ENCODE measurements at places on chromosomes 3 and 15. TPM values are rescaled to one million over a fixed set of nuclear protein-coding genes. Genes with fewer than 3 reads are reported as not detected.

DNA sequence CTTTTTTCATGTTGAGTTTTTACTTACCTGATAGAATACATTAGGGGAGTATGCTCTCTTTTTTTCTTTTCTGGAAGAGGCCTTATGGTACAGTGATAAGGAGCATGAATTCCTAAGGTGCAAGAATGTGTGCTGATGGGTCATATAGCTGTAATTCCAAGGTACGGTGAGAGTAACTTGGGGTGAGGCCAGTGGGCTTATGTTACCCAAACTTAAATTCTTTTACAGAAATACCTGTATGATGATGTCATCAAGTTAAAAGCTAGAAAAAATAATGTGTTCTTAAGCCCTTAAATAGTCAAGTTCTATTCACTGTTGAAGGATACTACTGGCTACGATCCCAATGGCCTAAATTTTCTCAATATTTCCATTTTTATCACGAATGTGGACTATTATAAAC is 111.2 kb downstream of the GMPS start:
- no peaks in the 10 kb centered on the region for H3K36me3 ChIP-seq
- H3K27ac ChIP-seq: no peak overlapping the region
- no peak for DNase-seq

DNA sequence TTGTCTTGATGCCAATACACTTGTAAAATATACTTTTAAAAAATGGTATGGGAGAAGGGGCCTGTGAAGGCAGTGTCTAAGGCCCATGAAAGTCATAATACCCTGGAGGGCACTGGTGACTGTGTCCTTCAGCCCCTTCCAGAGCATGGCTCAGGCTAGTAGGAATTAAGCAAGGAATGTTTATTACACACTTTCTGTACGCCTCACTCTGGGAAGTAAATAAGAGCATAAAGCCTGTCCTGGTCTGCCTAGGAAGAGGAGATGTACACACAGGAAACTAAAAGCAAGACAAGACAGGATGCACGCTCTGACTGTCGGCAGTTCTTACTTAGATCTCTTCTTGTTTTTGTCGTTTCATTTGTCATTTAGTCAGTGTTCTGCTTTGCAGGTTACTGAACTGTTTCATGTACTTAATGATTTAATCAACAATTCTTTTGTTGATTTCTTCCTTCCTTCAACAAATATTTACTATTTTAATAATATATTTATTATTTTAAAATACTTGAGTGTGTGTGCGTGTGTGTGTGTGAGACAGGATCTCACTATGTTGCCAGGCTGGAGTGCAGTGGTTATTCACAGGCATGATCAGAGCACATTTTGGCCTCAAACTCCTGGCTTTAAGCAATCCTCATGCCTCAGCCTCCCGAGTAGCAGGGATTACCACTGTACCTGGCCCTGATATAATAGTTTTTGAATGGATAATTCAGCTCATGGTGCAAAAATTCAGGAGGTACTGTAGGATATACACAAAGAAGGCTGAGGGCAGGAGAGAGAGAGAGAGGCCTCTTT is 9.0 kb upstream of the SMAD6 start:
- no peak for DNase-seq
- no peaks in the 10 kb centered on the region for H3K4me1 ChIP-seq
- no peaks in the 10 kb centered on the region for H3K27me3 ChIP-seq
- no peak overlapping the region for H3K27ac ChIP-seq
- no peak overlapping the region for H3K4me3 ChIP-seq
- no peaks in the 10 kb centered on the region for H3K36me3 ChIP-seq

GRCh38 chr3:11703146-11703545 is 59.4 kb upstream of the VGLL4 start:
- peaks cover 31% of the 10 kb centered on the region for H3K4me1 ChIP-seq
- H3K4me3 ChIP-seq: no peak overlapping the region
- no peak for DNase-seq

GRCh38 chr3:8170971-8171508 is 330.6 kb upstream of the LMCD1 start:
- no peaks in the 10 kb centered on the region for H3K27me3 ChIP-seq
- DNase-seq: no peak
- no peak overlapping the region for H3K4me3 ChIP-seq
- no peak overlapping the region for H3K27ac ChIP-seq

GRCh38 chr3:29686889-29687592 is 406.2 kb downstream of the RBMS3 start:
- H3K27me3 ChIP-seq: no peaks in the 10 kb centered on the region
- H3K4me1 ChIP-seq: peaks cover 10% of the 10 kb centered on the region
- no peaks in the 10 kb centered on the region for H3K36me3 ChIP-seq
- DNase-seq: no peak

DNA sequence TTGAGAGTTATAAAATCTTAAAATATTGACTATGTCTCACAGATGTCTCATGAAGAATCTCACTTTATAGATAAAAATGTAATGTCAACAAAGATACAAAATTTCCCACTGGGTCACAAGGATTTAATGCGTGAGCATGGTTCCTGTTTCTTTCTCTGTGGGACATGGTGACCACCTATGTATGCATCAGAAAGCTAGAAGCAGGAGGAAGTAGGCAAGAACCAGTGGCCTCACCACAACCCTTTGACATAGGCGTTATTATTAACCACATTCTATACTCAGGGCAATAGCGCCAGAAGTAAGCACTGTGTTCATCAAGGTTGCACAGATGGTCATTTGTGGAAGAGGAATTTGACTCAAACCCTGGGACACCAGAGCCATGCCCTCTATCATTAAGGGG is 11.7 kb upstream of the ADAMTS17 start:
- DNase-seq: no peak
- H3K36me3 ChIP-seq: no peaks in the 10 kb centered on the region
- H3K4me3 ChIP-seq: no peak overlapping the region

GRCh38 chr3:50204804-50205412 is at the start of gene SLC38A3:
SLC38A3 (plus strand) TSS chr3:50205271; CDS start chr3:50214200, 8,929 bp downstream.
- H3K4me3 ChIP-seq: no peak within 1 kb of the TSS
- no peak within 1 kb of the TSS for H3K27ac ChIP-seq
- DNase-seq: no peak
- peaks cover 9% of the 10 kb centered on the region for H3K4me1 ChIP-seq
- no peaks in the 10 kb centered on the region for H3K36me3 ChIP-seq

DNA sequence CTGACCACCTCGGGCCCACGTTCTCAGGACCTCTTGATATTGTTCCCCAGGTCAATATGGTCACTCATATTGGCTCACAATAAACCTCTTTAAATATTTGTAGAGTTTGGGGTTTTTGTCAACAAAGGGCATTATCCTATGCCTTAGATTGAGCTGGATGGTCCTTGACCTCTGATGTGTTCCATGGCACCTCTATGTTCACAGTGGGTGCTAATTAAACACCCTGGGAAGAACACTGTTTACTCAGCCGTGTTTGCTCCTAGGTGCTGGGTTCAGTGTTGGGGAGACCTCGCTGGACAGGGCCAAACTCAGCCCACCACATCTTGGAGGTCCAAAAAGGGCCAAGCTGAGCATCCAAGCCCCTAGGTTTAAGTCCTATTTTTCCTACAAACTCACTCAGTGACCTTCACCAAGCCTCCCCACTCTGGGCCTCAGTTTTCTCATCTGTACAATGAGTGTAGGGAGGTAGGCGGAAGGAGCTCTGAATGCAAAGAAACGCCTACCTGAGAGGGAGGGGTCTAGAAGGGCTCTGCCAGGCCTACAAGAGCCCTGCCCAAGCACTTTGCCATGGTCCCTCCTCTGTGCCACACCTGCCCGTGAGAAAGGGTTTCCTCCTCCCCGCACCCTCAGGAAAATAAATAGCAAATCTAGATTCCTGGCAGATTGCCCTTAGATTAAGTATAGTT is 7.2 kb downstream of the FAM174B start:
- no peak for DNase-seq
- no peaks in the 10 kb centered on the region for H3K36me3 ChIP-seq

Gene SLCO3A1
- 21.6 TPM for polyA plus RNA-seq

Gene CELSR3
- 0.25 TPM for polyA plus RNA-seq

- peaks cover 6% of the 10 kb centered on the region for H3K4me1 ChIP-seq
- H3K4me3 ChIP-seq: no peak overlapping the region
- H3K36me3 ChIP-seq: no peaks in the 10 kb centered on the region
- no peak overlapping the region for H3K27ac ChIP-seq
Measured at GRCh38 chr3:53938645-53939044, 47.0 kb upstream of the SELENOK start.

GRCh38 chr3:2099028-2099671 is 484 bp downstream of the CNTN4 start:
- no peak overlapping the region for H3K4me3 ChIP-seq
- no peaks in the 10 kb centered on the region for H3K4me1 ChIP-seq
- no peaks in the 10 kb centered on the region for H3K36me3 ChIP-seq
- H3K27ac ChIP-seq: no peak overlapping the region
- H3K27me3 ChIP-seq: peaks cover 45% of the 10 kb centered on the region

GRCh38 chr3:58858126-58858525 is 191.6 kb upstream of the FAM3D start:
- peaks cover 2% of the 10 kb centered on the region for H3K36me3 ChIP-seq
- no peak overlapping the region for H3K27ac ChIP-seq
- DNase-seq: no peak
- H3K27me3 ChIP-seq: no peaks in the 10 kb centered on the region
- no peaks in the 10 kb centered on the region for H3K4me1 ChIP-seq

Gene KBTBD13
- polyA plus RNA-seq: not detected

GRCh38 chr3:132020058-132020457 is 14.8 kb downstream of the CPNE4 start:
- DNase-seq: no peak
- peaks cover 4% of the 10 kb centered on the region for H3K27me3 ChIP-seq
- no peaks in the 10 kb centered on the region for H3K36me3 ChIP-seq
- H3K27ac ChIP-seq: no peak overlapping the region

Gene UROC1
- polyA plus RNA-seq: not detected

Gene LIPC
- polyA plus RNA-seq: not detected

DNA sequence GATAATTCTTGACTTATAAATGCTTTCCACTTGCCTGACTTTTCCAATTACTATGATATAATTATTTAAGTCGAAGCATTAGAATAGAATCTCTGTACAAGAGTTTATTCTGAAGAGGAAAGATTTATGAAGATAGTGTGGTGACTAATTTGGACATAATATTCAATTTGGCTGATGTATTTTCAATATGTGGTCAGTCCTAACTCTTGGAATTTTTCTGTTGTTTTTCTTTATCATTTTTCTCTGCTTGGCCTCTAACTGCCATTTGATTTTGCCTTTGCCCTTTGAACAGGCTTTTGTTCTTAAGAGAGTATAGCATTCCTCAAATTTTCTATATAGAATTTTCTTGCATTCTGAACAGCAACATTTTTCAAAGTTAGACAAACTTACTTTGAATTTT is 2.6 kb upstream of the MDFIC2 start:
- no peaks in the 10 kb centered on the region for H3K36me3 ChIP-seq
- H3K27me3 ChIP-seq: no peaks in the 10 kb centered on the region
- DNase-seq: no peak
- H3K4me3 ChIP-seq: no peak overlapping the region
- no peaks in the 10 kb centered on the region for H3K4me1 ChIP-seq

Gene KCNMB3
- 0.31 TPM for polyA plus RNA-seq

DNA sequence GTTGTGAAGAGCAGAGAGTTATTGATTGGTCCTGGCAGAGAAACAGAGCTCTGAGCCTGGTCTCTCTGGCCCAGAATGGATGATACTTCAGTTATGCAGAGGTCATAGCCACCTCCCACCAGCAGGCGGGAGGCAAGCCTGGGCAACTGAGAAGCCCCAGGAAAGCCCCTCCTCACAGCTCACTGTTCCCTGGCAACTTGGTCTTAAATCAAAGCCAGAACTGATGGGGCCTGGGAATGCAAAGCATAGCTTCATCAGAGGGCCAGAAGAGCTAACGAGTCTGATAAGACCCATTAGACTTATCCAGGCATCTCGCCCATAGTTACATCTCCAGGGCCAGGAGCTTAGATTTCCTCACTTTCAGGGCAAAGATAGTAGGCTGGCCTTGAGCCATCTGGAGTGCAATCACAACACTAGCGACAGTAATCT is 5.5 kb upstream of the COLQ start:
- no peaks in the 10 kb centered on the region for H3K4me1 ChIP-seq
- no peaks in the 10 kb centered on the region for H3K27me3 ChIP-seq
- H3K4me3 ChIP-seq: no peak overlapping the region
- no peaks in the 10 kb centered on the region for H3K36me3 ChIP-seq
- no peak overlapping the region for H3K27ac ChIP-seq
- DNase-seq: no peak

Gene FANCD2OS
- polyA plus RNA-seq: not detected

- H3K27me3 ChIP-seq: no peaks in the 10 kb centered on the region
- no peak overlapping the region for H3K27ac ChIP-seq
- no peaks in the 10 kb centered on the region for H3K4me1 ChIP-seq
- DNase-seq: no peak
- no peaks in the 10 kb centered on the region for H3K36me3 ChIP-seq
- no peak overlapping the region for H3K4me3 ChIP-seq
Measured at GRCh38 chr3:65809641-65810150, 229.0 kb downstream of the MAGI1 start.

Gene GNAT1
- not detected for polyA plus RNA-seq

GRCh38 chr3:115503394-115503793 is 119.9 kb upstream of the GAP43 start:
- H3K4me1 ChIP-seq: no peaks in the 10 kb centered on the region
- no peak overlapping the region for H3K27ac ChIP-seq
- H3K4me3 ChIP-seq: no peak overlapping the region
- no peak for DNase-seq

DNA sequence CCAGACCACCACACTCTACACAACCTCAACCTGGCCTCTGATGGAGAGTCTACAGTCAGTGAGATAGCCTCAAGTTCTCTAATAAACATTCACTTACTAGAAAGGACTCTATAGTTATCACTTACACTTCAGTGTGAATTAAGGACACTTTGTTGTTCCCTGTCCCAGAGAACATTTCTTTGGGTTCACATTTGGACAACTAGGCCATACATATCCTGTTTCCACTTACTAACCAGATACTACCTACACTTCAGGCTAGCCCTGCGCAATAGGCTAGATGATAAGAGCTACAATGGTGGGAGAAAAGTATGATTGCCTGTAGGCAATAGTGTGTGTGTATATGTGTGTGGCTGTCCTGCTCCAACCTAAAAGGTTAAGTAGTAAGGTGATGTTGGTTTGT is 72.7 kb downstream of the TP63 start:
- H3K4me1 ChIP-seq: no peaks in the 10 kb centered on the region
- no peaks in the 10 kb centered on the region for H3K27me3 ChIP-seq
- DNase-seq: no peak
- H3K27ac ChIP-seq: no peak overlapping the region
- H3K36me3 ChIP-seq: no peaks in the 10 kb centered on the region
- no peak overlapping the region for H3K4me3 ChIP-seq

DNA sequence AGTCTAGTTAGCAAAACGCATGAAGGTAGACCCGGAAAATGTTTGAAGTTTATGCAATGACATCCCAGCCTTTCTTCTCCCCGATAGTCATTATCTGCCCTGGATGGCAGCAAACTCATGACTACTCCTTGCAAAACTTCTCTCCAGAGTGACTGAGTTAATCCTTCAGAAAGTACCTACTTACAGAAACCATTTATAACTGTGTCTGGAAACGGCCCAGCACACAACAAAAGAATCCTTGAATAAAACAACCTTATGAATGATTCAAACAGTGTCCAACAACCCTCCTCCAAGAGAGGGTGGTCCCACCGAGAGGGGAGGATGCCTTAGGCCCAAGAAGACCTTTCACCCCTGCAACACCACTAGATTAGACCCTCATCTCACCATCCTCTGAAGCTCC is 14.2 kb downstream of the ST8SIA2 start:
- H3K27me3 ChIP-seq: peaks cover 3% of the 10 kb centered on the region
- no peak overlapping the region for H3K27ac ChIP-seq
- no peaks in the 10 kb centered on the region for H3K36me3 ChIP-seq
- DNase-seq: no peak
- no peak overlapping the region for H3K4me3 ChIP-seq
- no peaks in the 10 kb centered on the region for H3K4me1 ChIP-seq

Gene WDR49
- polyA plus RNA-seq: not detected

Gene CAMP
- polyA plus RNA-seq: 0.66 TPM

GRCh38 chr3:59040902-59041301 is 8.9 kb downstream of the CFAP20DC start:
- DNase-seq: no peak
- H3K4me3 ChIP-seq: no peak overlapping the region
- no peak overlapping the region for H3K27ac ChIP-seq
